ENCODE measurements at places on chromosomes 2 and 18. TPM values are rescaled to one million over a fixed set of nuclear protein-coding genes. Genes with fewer than 3 reads are reported as not detected.

Gene SRD5A2
- not detected for total RNA-seq

Gene PRSS56
- not detected for total RNA-seq

Gene PLGLB2
- 1.7 TPM for total RNA-seq

Gene MC2R
- total RNA-seq, result not detected

Gene AP1S3
- 3.3 TPM for total RNA-seq

Gene PDCL3
- 11.4 TPM for total RNA-seq

All from fibroblast of lung (primary cell).